ENCODE measurements at places on chromosomes 16 and 17.

GRCh38 chr16:2741168-2741567 is 11.3 kb upstream of the SRRM2 start:
- DNase-seq = no peak

DNA sequence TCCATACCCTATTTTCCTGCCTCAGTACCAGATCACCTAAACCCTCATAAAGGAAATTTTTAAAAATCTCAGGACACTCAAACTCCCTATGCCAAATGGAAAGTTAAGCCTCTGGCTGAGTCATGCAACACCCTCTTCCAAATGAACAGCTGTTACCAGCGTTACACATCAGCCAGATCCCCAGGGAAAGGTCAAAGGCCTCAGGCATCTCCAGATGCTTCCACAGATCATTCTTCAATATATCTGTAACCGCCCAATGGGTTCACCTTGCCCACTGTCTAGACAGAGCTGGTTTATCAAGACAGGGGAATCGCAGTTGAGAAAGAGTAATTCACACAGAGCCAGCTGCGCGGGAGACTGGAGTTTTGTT is 29.1 kb upstream of the SHCBP1 start:
- DNase-seq = no peak

GRCh38 chr16:81608523-81609209 is 164.1 kb downstream of the CMIP start:
- DNase-seq = no peak

- DNase-seq = no peak
Measured at GRCh38 chr16:66848172-66848571, 4.0 kb downstream of the CA7 start.

- no peak for DNase-seq
Measured at GRCh38 chr16:2450975-2451381, 8.9 kb upstream of the TEDC2 start.

All from stimulated activated CD4-positive, alpha-beta T cell treated with anti-CD3 and anti-CD28 coated beads, TNF-alpha, amount 100 ng/mL, for 1 hour (primary cell).